ENCODE measurements at places on chromosomes 1 and 21. TPM values are rescaled to one million over a fixed set of nuclear protein-coding genes. Genes with fewer than 3 reads are reported as not detected.

DNA sequence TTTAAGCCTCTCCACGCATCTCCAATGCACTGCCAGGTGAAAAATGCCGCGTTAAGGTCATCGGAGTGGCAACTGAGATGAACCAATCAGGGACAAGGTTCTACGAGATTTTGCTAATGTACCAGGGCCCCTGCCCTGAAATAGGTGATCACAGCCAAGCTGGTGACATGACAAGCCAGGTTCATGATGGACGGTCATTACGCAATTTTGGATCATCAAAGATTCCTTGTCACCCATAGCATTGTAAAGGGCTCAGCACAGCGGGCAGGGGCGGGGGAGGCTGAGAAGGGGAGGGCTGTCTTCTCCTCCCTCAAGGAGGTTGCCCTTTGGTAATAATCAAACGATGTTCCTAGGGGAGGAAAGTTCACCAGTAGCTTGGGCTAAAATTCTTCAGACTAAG is 475.5 kb downstream of the NPHP4 start:
- H3K4me3 ChIP-seq = no peak overlapping the region
- H3K36me3 ChIP-seq = no peaks in the 10 kb centered on the region
- H3K27me3 ChIP-seq = no peaks in the 10 kb centered on the region
- no peak overlapping the region for H3K27ac ChIP-seq

DNA sequence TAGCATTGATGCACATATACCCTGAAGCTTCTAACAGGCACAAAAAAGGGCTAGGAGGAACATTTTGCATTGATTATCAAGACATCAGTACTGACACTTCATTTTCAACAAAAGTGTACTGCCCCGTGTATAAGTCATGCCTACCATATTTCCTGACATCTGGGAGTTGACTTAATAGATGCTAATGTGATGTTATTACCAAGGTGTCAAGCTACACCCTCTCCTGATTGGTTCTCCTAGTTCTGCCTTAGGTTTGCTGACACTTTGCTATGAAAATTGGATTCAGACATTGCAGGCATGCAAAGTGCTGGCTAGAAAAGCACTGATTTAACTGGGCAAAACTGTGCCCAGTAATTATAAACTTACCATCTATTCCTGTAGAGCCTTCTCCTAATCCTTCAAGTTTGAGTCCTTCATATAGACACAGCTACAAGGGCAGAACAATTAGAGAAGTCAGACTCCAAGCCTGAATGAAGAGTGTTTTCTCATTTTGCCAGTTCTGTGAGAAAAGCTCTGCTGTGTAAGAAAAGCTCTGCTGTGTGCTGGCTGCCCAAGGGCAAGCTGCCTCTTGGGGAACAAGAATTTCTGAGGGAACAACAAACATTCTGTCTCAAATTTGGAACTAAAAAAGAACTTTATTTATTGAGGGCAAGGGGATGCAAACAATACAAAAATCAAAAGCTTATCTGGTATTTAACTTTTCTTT is 11.2 kb downstream of the S100A10 start:
- no peak overlapping the region for H3K27ac ChIP-seq
- H3K4me1 ChIP-seq = peaks cover 36% of the 10 kb centered on the region
- H3K27me3 ChIP-seq = no peaks in the 10 kb centered on the region
- DNase-seq = no peak

DNA sequence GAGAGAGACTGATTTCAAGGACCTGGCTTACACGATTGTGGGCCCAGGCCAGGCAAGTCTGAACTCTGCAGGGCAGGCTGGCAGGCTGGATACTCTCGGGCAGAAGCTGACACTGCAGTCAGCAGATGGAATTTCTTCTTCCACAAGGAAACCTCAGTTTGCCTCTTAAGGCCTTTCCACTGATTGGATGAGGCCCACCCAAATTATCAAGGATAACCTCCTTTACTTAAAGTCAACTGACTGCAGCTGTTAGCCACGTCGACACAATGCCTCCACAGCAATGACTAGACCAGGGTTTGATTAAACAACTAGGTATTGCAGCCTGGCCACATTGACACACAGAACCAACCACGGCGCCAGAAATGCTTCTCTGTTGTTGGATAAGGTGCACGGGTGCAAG is 130.5 kb downstream of the PSMG1 start:
- H3K4me1 ChIP-seq = peaks cover 6% of the 10 kb centered on the region
- no peaks in the 10 kb centered on the region for H3K36me3 ChIP-seq
- no peaks in the 10 kb centered on the region for H3K27me3 ChIP-seq
- no peak overlapping the region for H3K4me3 ChIP-seq
- no peak overlapping the region for H3K27ac ChIP-seq

The BSND gene
- total RNA-seq = not detected

GRCh38 chr21:25845729-25846256 is 111.0 kb downstream of the GABPA start:
- no peak overlapping the region for H3K4me3 ChIP-seq
- DNase-seq = no peak
- no peaks in the 10 kb centered on the region for H3K27me3 ChIP-seq

DNA sequence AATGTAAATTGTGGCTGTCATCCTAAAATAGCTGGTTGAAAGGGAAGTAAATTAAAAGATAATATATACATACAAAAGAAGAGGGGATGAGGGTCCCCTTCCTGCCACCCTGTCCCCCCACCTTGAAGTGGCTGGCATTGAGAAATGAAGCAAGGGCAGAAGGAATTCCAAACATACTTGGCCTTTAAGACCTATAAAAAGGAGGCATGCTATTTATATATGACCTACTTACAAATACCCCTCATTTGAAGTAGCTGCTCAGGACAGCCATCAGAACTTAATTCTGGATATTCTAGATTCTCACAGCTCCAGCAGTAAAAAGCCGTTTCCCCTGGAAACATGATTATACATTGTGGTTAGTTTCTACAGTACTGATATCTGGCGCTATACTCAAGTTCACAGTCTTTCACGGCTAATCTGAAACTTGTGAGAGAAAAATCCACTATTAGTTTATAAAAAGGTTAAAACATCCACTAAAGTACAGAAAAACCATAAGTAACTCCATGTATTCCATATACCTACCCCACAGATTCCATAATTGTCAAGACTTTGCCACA is 9.6 kb upstream of the MAP10 start:
- H3K4me3 ChIP-seq = no peak overlapping the region
- no peaks in the 10 kb centered on the region for H3K27me3 ChIP-seq
- no peak overlapping the region for H3K27ac ChIP-seq
- no peak for DNase-seq
- peaks cover 2% of the 10 kb centered on the region for H3K4me1 ChIP-seq
- H3K36me3 ChIP-seq = no peaks in the 10 kb centered on the region

The EFHD2 gene
- total RNA-seq = 89.3 TPM

DNA sequence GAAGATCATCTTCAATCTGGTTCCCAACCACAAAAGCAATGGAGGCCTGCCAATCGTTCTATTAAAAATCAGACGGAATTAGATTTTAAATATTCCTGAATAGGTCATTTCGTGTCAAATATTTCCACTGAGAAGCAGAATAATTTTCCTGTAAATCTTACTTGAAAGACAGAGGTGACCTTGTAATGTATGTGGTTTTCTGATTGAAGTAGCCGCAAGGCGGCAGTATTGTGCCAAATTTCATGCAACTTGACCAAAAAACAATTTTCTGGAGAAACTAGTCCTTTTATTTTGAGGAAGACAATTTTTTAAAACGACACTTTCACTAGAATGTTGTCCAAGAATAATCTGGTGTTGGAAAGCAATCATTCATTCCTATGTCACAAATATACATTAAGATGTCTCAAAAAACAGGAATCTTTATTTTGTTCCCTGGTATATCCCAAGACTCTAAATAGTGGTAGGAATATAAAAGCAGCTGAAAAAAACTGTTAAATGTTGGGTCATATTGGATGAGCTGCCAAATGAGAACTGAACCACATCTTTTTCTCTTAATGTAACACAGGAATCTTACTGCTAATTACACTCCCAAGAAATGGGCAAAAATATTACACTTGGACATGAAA is 33.6 kb downstream of the SPAG17 start:
- peak; percentile 22 for DNase-seq
- no peaks in the 10 kb centered on the region for H3K4me1 ChIP-seq
- no peaks in the 10 kb centered on the region for H3K27me3 ChIP-seq
- H3K27ac ChIP-seq = no peak overlapping the region
- no peak overlapping the region for H3K4me3 ChIP-seq
- no peaks in the 10 kb centered on the region for H3K36me3 ChIP-seq

- H3K4me3 ChIP-seq = no peak overlapping the region
- H3K4me1 ChIP-seq = peaks cover 40% of the 10 kb centered on the region
- no peak for DNase-seq
- H3K27ac ChIP-seq = no peak overlapping the region
Measured at GRCh38 chr21:38354746-38355145, 98.0 kb downstream of the KCNJ15 start.

The STUM gene
- total RNA-seq = 0.98 TPM

- no peaks in the 10 kb centered on the region for H3K36me3 ChIP-seq
- no peaks in the 10 kb centered on the region for H3K4me1 ChIP-seq
- no peaks in the 10 kb centered on the region for H3K27me3 ChIP-seq
- no peak for DNase-seq
Measured at GRCh38 chr1:157161901-157162300, 23.7 kb upstream of the ETV3 start.

GRCh38 chr1:220655961-220656740 is 34.0 kb upstream of the C1orf115 start:
- no peak overlapping the region for H3K27ac ChIP-seq
- H3K4me1 ChIP-seq = no peaks in the 10 kb centered on the region
- H3K27me3 ChIP-seq = no peaks in the 10 kb centered on the region
- H3K4me3 ChIP-seq = no peak overlapping the region
- no peaks in the 10 kb centered on the region for H3K36me3 ChIP-seq
- DNase-seq = no peak

GRCh38 chr1:28193701-28194161 is 17.2 kb upstream of the PTAFR start:
- no peaks in the 10 kb centered on the region for H3K27me3 ChIP-seq
- H3K27ac ChIP-seq = no peak overlapping the region
- no peak overlapping the region for H3K4me3 ChIP-seq
- DNase-seq = peak; percentile 50
- no peaks in the 10 kb centered on the region for H3K36me3 ChIP-seq
- no peaks in the 10 kb centered on the region for H3K4me1 ChIP-seq

GRCh38 chr1:6117624-6118023 is 62.5 kb downstream of the CHD5 start:
- H3K27ac ChIP-seq = no peak overlapping the region
- H3K36me3 ChIP-seq = no peaks in the 10 kb centered on the region
- no peaks in the 10 kb centered on the region for H3K4me1 ChIP-seq

The DNAI4 gene
- 10.8 TPM for total RNA-seq

DNA sequence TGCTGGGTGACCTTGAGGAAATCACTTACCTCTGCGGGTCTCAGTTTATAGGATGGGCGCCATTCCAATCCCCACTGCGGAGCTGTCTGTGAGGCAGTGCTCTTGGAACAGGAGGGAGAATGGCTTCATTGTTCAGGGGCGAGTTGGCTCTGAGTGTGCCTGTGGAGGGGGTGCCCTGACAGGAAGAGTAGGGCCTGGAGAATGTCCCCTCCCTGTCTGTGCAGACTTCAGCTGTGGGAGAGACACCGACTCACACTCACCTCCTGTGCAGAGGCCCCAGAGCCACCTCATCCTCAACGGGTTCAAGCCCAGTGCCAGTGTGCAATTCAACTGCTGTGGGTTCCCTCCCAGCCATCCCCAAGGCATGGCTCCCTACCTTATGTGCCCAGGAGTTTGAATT is 17.1 kb downstream of the ADORA1 start:
- DNase-seq = no peak
- H3K27me3 ChIP-seq = no peaks in the 10 kb centered on the region
- H3K4me3 ChIP-seq = no peak overlapping the region

GRCh38 chr1:60087681-60088080 is 14.1 kb upstream of the C1orf87 start:
- DNase-seq = no peak
- no peak overlapping the region for H3K27ac ChIP-seq
- no peaks in the 10 kb centered on the region for H3K27me3 ChIP-seq
- H3K36me3 ChIP-seq = no peaks in the 10 kb centered on the region
- H3K4me3 ChIP-seq = no peak overlapping the region
- no peaks in the 10 kb centered on the region for H3K4me1 ChIP-seq

The ARHGEF10L gene
- total RNA-seq = 68.5 TPM

The LCE3D gene
- total RNA-seq = not detected

The EDARADD gene
- total RNA-seq = not detected

- H3K4me3 ChIP-seq = no peak overlapping the region
- DNase-seq = no peak
- no peak overlapping the region for H3K27ac ChIP-seq
- no peaks in the 10 kb centered on the region for H3K4me1 ChIP-seq
- H3K36me3 ChIP-seq = no peaks in the 10 kb centered on the region
Measured at GRCh38 chr1:53498555-53499131, 39.4 kb downstream of the DMRTB1 start.

- peak overlapping the region; percentile 84 for H3K27ac ChIP-seq
- H3K4me3 ChIP-seq = peak overlapping the region; percentile 94
- peaks cover 58% of the 10 kb centered on the region for H3K4me1 ChIP-seq
Measured at GRCh38 chr1:155324717-155325602, 4.3 kb downstream of the RUSC1 start.

DNA sequence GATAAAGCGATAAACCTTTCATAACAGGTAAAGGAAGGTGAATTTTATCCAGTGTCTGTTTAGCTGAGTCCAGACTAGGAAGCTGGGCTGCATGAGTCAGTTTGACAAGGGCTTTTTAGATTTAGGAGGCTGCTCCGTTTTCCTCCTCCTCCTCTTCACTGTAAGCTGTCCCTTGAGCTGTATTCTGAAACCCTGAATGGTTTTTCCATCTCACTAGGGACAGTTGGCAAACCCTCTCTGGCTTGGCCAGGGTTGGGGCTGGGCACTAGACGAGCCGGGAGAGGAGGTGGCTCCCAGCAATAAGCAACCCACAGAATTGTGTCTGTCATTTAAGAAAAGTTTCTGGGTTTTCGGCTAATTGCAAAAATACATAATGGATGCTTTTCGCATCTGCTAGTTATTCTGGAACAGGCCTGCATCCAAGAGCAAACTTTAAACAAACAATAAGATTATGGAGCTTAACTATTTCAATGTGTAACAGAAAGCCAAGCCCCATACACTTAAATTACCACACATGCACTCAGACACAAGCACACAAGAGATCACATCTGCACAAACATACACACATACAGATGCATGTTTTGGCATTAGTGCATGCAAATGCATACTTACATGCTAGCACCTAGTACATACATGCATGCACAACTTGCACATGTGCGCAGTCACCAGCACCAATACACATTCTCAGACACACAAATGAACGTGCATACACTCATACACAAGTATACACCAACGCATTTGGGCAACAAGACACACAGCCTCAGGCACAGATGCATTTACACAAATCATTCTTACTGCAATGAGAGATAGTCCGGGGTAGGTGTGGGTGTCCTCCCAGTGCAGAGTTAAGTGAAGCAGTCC is 27.8 kb upstream of the FOXE3 start:
- no peak overlapping the region for H3K4me3 ChIP-seq
- no peak overlapping the region for H3K27ac ChIP-seq
- no peaks in the 10 kb centered on the region for H3K36me3 ChIP-seq
- no peaks in the 10 kb centered on the region for H3K27me3 ChIP-seq
- no peak for DNase-seq

The TNFRSF1B gene
- 70.0 TPM for total RNA-seq

DNA sequence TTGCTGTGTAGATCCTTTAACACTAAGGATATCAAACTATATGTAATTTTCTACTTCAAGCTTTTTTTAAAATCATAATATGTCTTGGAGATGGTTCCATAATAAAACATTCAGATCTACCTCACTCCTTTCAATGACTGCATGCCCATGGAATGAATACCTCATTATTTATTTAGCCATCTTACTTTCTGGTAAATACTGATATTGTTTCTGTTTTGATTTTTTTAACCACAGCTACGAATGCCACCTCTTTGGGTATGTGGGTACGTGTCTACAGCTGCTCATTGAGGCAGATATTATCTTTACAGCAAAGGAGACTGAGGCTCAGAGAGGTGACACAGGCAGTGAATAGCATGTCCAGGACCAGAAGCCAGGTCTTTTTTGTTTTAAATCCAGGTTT is 215.7 kb downstream of the ST6GALNAC3 start:
- H3K27me3 ChIP-seq = no peaks in the 10 kb centered on the region
- H3K36me3 ChIP-seq = no peaks in the 10 kb centered on the region
- DNase-seq = no peak
- H3K27ac ChIP-seq = no peak overlapping the region
